T-helper 1 cell (primary cell): ENCODE measurements at places on chromosomes 6 and 20.

DNA sequence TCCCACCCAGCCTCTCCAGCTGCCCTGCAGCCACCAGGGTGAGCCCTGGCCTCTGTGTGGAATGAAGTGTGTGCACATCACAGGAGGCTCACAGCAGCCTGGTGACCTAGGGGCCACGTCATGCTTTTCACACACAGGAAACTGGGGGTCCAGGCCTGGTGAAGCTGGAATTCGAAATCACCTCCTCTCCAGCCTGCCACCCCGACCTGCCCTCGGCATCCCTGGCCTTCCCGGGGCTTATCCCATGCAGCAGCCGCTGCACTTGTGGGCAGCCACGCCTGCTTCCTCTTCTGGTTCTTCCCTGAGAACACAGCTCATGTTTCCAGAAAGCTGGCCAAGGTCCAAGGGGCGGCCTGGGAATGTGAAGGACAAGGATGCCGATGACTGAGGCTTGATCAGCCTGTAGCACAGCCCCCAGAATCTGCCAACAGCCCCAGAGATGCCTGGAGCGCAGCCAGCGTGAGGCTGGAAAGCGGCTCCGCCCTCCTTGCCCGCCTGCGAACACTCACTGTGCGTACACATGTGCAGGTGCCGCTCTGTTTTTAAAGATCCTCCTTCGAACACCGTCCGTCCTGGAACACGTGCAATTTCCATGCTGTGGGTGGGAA is 4.2 kb upstream of the NTSR1 start:
- DNase-seq = no peak

GRCh38 chr20:49403911-49404310 is 78.6 kb downstream of the KCNB1 start:
- no peak for DNase-seq

- DNase-seq = no peak
Observed at GRCh38 chr20:64042054-64042781, 6.2 kb downstream of the C20orf204 start.

GRCh38 chr20:58702161-58702510 is 9.5 kb downstream of the NPEPL1 start:
- no peak for DNase-seq

DNA sequence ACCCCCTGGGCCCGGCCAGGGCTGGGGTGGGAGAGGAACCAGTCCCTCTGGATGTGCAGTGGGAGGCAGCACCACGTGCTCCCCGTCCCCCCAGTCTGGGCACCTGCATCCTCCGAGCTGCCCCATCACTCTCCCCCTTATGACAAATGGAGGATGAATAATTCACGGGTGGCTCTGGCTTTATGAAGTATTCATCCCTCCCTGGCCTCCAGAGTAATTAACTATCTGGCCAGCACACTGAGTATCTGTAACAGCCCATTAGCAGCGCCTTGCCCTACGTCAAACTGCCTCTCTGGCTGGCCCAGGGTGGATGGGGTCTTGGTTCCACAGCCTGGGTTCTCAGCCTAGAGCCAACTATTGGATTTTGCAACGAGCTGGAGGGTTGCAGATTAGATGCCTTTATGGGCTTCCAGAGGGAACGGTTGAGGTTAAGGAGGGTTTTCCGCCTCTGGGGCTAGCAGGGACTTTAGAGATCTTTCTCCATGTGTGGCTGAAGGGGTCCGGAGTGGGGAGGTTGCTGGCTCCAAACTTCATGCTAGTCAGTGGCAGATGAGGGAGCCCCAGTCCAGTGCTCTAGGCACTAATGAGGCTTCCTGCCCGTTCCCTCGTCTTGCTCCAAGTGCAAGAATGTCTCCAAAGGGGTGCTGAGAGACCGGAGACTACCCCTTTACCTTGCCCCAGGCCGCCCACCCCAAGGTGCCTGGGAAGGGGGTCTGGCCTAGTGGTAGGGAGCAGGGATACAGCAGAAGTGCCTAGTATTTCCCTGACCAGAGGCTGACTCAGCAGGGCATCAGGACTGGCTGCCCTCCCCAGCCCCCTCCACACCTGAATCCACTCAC is 53.5 kb upstream of the MLN start:
- DNase-seq = no peak

DNA sequence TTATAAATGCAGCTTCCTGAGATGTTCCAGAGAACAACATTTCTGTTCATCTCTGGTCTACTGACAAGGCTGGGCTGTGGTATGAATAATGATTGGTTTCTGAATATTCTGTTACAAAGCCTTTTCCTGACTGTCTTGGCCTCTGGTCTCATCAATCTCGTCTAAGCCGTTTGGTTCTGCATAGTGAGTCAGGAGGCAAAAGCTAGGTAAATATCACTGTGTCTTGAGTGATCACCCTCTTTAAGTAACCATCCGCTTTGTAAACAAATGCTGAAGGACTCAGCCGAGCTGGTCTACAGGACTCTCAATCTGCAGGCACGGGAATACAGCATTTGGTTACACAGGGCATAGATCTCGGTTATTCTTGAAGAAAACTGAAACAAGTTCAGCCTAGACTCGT is 511.9 kb downstream of the KIF16B start:
- no peak for DNase-seq

GRCh38 chr6:19873031-19873430 is 35.9 kb downstream of the ID4 start:
- DNase-seq = no peak

DNA sequence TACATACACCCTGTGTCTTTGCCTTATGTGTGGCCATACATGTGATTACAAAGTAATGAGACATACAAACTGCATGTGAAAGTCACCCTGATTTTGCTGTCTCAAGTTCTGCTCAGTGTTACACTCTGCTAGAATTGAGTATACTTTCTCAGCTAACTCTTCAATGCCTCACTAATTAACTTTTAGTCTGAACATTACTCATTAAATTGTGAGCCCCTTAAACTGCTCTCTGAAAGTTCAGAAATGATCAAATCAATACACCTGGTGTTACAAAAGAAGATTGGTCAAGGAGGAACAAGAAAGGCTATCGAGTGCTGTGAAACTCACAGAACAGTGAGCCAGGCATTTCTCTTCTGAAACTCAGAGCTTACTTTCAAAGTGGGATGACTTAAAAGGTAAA is 71.3 kb downstream of the MKKS start:
- DNase-seq = no peak

DNA sequence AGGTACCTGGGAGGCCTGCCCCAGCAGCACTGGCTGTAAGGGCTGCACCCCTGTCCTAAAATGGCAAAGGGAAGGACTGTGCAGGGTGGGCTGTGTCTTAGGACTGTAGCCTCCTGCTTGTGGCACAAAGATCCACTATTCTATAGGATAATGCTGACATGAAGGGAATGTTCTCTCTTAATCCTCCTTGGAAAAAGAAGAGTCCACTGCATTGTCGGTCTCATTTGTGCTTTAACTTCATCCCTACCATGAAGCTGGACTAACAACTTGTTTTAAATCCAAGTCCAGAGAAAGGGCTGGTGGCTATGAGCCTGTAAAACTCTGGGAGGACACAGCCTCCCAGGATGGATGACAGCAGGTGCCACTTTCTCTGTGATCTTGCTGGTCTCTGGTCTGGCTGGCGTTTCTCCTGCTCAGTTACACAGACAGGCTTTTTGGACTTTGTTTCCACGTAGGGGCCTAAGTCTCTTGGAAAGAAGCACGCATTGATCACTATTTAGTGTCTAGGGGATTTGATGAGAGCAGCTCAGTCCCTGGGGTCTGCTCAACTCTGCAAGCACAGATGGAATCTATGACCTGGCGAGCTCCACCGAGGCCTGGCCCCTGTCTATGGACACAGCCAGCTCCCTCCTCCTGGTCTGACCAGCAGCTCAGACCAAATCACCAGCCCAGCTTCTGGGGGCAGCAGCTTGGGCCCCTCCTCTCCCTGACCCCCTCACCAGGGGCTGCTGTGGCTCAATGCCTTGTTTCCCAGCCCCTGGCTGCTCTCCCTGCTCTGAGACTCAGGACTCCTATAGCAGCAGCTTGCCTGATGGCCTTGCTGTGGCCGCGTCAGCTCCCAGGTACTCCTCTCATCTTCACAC is 4.8 kb downstream of the CST3 start:
- no peak for DNase-seq

DNA sequence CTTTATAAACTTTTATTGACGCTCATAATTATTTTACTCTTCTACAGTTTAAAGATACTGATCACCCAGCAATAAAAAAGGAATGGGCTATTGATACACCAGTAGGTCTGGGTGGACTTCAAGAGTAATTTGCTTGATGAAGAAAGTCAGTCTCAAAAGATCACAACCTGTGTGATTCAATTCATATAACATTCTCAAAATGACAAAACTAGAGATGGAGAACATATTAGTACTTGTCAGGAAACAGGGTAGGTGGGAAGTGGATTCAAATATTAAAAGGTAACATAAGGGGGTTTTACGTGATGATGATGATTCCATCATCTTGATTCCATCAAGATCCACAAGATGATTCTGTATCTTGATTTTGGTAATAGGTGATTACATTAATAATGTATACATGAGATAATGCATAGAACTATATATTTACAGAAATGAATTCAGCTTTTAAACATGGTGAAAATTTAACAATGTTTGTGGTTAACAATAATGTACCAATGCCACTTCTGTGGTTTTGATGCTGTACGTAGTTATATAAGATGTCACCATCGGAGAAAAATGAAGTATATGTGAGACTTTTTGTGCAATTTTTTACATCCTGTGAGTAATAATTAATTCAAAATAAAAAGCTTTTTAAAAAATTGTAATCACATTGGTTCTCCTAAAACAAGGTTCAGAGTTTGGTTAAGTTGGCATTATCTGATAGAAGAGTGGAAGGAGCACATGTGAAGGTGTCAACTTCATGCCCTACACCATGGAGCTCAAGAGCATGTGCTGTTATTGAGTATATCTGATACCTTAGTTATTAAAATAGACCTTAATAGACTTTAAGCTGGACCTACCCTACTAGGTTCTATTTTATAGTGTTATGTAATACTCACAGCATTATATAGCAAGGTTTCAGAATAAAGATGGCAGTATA is 66.3 kb upstream of the DYNLRB1 start:
- DNase-seq = no peak

GRCh38 chr20:44734938-44735337 is 10.7 kb upstream of the KCNK15 start:
- no peak for DNase-seq

DNA sequence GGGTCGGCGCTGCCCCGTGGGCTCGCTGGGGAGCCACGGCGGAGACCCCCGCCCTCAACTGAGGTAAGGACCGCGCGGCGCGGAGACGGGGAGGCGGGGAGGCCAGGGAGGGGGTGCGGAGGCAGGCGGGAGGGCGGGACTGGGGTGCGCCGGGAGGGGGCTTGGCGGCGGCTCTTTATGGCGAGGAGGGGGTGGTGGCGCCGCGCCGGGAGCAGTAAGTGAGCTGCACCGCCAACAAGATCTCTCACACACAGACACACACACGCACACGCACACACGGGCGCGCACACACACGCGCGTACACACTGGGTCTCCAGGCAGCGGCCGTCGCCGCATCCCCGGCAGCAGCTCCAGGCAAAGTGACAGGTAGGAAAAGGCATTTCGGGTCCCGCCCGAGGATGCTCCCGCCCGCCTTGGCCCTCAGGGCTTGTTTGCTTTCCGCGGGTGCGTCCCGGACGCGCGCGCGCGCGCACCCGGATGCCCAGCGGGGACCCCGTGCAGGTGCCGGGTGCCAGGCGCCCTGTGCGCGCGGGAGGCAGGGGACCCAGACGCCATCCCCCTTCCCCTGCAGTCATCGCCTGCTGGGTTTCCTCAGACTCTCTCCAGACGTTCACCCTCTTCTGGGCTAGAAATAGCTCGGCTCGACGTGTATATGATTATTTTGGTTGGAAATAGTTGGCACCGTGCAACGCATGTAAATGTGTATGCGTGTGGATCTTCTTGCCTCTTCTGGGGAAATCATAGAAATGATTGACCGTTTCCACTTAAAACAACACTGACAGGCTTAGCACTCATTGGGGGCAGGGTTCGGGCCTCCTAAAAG is at the start of gene PLCB4:
TSS of gene PLCB4 (plus strand) at position 247 of the 823 bp plus-strand sequence. CDS start 238,728 bp downstream, outside the sequence.
- no peak for DNase-seq

DNA sequence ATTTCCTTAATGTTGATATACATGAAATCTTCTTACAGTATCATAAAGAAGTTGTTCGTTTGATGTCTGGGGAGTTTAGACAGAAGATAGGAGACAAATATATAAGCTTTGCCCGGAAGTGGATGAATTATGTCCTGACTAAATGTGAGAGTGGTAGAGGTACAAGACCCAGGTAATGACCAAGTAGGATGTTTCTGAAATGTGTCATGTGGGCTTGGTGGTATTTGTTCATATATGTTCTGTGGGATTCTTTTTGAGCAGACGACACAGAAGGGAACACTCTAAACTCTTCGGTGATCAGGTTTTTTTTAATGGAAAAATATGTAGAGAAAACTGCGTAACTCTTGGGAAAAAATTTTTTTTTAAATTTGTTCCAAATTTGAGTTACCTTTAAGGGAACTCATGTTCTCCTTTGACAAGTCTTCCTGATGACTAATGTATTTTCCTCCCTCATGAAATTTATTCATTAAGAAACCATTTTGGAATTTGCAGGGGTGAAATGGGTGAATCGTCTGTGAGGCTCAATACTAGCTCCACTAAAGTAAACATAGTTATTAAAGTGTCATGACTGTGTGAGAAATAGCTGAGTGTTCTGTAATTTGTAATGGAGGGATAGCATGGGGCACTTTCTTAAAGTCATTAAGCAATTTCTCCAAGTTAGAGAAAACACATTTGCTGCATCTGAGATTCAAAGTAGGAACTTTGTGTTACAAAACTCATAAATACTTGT is 100.6 kb downstream of the MAP3K4 start:
- no peak for DNase-seq

GRCh38 chr20:63497946-63498935 is 642 bp downstream of the EEF1A2 start:
- DNase-seq = no peak

- peak; percentile 39 for DNase-seq
Observed at GRCh38 chr6:149046822-149047246, 270.7 kb upstream of the TAB2 start.

GRCh38 chr6:168990019-168990751 is 263.5 kb downstream of the THBS2 start:
- DNase-seq = no peak

GRCh38 chr6:53410508-53411258 is 61.9 kb upstream of the ELOVL5 start:
- DNase-seq = peak; percentile 46

GRCh38 chr20:4592316-4593148 is 129.2 kb upstream of the PRND start:
- DNase-seq = peak; percentile 40

DNA sequence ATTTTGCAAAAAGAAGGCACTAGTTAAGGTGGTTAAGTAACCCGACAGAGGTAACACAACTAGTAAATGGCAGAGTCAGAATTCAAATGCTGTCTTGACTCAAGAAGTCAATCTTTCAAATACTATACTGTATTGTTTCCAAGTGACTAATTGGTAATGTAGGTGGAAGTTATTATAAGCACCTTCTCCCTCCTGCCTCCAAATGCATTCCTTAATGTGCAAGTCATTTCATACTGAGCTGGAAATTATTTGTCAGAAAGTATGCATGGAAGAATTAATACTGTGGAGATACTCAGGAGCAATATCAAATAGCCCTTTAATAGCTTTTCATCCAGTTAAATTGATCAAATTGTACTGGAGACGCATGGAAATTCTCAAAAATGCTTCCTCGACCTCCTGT is 579.1 kb downstream of the DOK5 start:
- no peak for DNase-seq

GRCh38 chr6:169800116-169800667 is 48.8 kb downstream of the ERMARD start:
- no peak for DNase-seq

GRCh38 chr20:46132705-46133120 is 14.6 kb downstream of the CD40 start:
- DNase-seq = peak; percentile 33
